ENCODE measurements at places on chromosomes 1 and 21.
A peak's percentile ranks its signal among the peaks of the same experiment; 100 is the strongest.

- DNase-seq, result no peak
These were observed 40.1 kb downstream of the MAST2 start for GRCh38 chr1:45843474-45843905.

GRCh38 chr1:165947797-165948455 lies 120.5 kb downstream of the UCK2 start:
- DNase-seq, result no peak

GRCh38 chr1:106233511-106233910 lies 823.0 kb upstream of the PRMT6 start:
- DNase-seq, result no peak

- DNase-seq, result no peak
These were observed 54.9 kb upstream of the S1PR1 start for GRCh38 chr1:101181930-101182329.

- DNase-seq, result no peak
These were observed 6.2 kb upstream of the SLC5A9 start for GRCh38 chr1:48216313-48216712.

DNA sequence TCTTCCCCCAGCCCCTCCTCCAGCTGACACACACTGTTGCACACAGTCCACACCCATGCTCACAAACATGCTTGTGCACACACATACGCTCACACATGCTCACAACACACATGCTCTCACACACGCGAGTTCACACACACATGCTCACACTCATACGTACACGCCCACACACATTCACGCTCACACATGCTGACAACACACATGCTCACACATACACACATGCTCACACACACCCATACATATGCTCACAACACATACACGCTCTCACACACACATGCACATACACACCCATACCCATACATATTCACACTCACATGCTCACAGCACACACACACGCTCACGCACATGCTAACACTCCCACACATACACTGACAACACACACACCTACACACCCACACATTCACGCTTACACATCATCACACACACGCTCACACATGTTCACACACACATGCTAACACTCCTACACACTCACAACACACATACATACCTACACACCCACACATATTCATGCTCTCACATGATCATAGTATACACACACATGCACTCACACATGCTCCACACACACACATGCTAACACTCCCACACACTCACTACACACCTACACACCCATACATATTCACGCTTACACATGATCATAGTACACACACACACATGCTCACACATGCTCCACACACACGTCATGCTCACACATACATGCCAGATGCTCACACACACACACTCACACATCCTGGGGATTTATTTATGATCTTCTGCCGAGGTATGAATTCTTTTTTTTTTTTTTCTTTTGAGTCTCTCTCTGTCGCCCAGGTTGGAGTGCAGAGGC lies 10.7 kb downstream of the DRAXIN start:
- DNase-seq, result no peak

- DNase-seq, result peak; percentile 83
These were observed 8.0 kb upstream of the B4GALT3 start for GRCh38 chr1:161185282-161185682.

DNA sequence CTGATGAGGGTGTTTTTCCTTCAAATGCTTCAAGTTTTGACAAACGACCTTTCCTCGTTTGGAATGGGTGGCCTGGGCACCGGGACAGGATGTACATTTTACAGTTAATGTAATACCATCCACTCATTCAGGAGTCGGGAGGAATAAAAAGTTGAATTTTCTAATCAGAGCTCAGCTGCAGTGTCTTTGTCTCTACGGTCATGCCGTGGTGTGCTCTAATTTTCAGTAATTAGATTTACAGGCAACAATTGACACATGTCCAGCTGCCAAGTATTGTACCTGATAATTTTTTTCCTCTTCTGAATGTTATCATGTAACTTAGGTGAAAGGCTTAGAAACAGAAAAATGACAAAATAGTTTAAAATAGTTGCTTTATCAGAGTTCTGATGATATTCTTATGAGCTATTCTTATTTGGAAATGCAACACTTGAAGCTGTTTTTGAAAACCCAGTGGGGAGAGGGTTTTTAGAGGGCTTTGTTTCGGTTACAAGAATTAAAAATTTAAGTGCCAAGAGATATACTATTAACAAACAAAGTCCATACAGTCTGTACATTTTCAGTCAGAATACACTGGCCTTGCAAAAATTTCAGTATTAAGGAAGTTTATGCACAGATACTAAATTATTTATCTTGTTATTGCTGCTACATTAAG lies 1.0 kb downstream of the CDKN2C start:
- peak; percentile 30 for DNase-seq

DNA sequence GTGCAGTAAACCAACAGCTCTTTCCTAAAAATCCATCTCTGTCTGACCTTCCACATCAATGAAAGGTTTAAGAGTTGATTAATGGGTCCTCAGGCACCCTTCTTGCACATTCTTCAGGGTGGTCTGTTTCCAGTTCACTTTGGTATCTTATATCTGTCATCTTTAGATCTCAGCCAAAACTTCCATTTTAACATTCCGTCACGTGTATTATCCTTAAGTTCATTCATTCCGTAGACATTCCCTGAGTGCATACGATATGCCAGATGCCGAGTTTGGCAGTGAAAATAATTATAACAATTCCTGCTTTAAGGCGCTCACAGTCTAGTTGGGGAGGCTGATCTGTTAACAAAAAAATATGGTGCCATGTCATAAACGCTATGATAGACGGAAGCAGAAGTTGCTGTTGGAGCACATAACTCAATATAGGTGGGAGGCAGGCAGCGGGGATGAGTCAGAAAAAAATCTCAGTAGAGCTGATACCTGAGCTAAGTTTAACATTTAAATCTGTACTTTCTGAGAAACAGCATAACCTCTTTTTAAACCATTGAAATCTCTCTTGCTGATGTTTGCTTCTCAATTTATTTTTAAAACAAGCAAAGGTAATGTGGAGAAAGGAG lies 59.6 kb upstream of the HOOK1 start:
- DNase-seq, result no peak

GRCh38 chr1:9793291-9793690 lies 30.5 kb downstream of the CLSTN1 start:
- DNase-seq, result no peak

DNA sequence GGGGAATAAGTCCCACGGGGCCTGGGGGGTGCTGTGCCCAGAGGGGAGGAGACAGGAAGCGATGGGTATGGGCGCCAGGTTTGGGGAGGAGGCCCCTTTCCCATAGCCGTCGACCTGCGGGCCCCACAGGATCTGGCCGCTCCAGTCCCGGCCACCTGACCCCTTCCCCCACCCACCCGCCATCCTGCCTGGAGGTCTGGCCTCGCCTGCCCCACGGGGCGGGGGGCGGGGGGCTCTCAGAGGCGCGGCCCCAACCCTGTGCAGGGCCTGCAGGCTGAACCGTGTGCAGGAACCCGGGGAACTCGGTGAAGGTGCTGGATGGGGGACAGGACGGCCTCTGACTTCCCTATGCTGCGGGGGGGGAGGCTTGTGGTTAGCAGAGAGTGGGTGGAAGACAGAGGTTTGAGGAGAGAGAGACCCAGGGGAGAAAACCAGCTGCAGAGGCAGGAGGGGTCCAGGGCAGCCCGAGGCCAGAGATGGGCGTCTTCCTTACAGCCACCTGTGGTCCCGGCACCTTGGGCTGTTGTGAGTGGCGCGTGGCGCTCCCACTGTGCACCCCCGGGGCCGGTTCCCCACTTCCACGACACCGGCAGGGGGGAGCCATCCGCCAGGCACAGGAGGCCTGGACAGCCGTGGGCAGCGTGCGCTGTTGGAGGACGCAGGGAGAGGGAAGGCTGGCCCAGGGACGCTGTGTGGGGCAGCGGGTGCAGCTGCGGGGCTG lies 2.5 kb upstream of the TNFRSF18 start:
- peak; percentile 86 for DNase-seq

- no peak for DNase-seq
These were observed 10.4 kb downstream of the RPL11 start for GRCh38 chr1:23701996-23702395.

DNA sequence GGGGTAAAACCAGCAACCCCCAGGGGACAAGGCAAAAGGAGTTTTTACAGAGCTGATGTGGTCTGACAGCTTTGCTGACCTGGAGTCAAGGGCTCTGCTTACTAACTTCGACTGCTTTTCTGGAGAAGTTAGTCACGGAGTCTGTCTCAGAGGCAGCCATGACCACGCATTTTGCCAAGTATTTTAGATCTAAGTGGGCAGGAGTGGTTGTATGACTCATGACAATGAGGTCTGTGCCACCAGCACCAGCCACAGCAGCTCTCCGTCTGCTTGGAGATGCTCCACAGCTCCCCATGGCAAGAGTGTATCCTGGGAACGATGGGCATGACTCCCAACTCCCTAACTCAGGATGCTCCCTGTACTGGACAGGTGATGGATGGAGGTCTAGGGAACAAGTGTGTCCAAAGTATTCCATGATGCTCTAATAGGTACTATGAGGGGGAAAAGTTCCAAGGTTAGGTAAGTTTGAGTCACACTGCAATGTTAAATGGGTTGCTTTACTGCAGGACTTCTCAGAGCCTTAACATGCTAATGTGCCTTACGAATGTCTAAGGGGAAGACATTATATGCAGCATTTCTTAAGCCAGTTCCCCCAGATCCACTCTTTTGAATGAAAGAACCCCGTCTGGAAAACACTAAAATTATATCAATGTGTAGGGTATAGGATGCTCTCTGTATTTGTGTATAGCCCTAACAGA lies 359.0 kb downstream of the HHAT start:
- DNase-seq, result no peak

DNA sequence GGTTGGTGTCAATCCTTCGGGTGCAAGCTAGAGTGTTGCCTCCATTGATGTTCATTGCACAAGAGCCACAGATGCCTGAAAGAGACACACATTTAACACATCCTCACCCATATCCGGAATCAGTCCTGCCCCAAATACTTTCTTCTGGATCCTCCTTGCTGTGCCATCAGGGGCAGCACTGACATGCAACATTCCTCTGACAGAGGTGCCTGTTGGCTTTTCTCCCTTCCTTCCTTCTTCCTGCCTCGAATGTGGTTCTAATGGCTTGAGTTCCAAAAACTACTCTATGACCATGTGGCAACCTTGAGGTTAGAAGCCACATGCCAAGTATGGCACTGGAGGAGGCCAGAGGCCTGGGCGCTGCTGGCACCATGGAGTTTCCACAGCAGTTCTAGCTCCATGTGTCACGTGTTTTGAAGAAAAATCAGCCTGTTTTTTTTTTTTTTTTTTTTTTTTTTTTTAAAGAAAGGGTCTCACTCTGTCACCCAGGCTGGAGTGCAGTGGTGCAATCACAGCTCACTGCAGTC lies 17.0 kb upstream of the ATP13A2 start:
- no peak for DNase-seq

DNA sequence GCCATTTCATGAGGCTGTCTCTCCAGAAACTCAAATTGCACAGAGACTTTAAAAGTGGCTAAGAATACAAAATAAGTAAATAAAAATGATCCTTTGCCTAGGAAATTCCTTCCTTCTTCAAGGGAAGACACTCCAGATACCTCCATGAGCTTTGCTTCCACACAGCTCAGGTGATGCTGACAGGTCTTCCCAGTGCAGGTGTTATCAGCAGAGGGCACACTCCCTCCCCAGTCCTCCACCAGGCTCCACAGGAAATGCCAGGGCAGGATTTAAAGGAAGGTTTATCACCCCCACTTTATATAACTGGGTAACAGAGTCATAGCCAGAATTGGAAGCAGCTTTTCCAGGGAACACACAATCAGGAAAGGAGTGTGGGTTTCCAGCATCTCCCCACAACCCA lies 5.7 kb downstream of the HSD3B2 start:
- DNase-seq, result no peak

DNA sequence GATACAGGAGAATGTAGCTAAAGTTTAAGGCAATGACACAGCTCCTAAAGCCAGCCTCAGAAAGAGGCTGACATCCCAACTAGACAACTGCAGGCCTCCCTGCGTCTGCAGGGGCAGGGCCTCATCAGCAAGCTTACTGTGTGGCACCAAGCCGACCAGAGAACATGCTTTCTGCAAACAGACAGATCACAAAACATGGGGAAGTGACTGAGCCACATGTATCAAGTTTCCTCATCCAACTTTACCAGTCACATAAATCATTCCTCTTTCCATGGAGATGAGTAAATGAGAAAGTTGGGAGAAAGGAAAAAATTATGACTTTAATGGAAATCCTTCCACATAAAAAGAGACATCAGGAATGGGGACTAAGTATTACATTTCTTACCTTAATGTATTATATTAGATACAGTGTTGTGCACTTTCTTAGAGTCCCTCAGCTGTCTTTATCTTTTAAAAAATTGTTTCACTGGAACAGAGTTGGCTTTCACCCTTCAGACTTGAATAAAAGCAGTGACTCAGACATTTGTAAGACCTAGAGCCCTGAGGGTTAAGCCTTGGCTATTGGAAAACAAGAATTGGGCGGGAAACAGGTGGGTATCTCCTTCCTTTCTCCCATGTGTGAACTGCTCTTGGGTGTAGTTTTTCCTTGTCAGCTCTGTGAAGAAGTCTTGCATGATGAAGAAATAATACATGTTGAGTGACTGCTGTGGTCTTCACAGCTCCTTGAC lies 305.7 kb upstream of the SNX7 start:
- DNase-seq, result no peak

- DNase-seq, result no peak
These were observed 54.5 kb downstream of the UTP25 start for GRCh38 chr1:209882286-209882685.

- DNase-seq, result no peak
These were observed 35.3 kb downstream of the RGS8 start for GRCh38 chr1:182649041-182649440.

GRCh38 chr1:18511149-18511873 lies 30.6 kb downstream of the KLHDC7A start:
- no peak for DNase-seq

DNA sequence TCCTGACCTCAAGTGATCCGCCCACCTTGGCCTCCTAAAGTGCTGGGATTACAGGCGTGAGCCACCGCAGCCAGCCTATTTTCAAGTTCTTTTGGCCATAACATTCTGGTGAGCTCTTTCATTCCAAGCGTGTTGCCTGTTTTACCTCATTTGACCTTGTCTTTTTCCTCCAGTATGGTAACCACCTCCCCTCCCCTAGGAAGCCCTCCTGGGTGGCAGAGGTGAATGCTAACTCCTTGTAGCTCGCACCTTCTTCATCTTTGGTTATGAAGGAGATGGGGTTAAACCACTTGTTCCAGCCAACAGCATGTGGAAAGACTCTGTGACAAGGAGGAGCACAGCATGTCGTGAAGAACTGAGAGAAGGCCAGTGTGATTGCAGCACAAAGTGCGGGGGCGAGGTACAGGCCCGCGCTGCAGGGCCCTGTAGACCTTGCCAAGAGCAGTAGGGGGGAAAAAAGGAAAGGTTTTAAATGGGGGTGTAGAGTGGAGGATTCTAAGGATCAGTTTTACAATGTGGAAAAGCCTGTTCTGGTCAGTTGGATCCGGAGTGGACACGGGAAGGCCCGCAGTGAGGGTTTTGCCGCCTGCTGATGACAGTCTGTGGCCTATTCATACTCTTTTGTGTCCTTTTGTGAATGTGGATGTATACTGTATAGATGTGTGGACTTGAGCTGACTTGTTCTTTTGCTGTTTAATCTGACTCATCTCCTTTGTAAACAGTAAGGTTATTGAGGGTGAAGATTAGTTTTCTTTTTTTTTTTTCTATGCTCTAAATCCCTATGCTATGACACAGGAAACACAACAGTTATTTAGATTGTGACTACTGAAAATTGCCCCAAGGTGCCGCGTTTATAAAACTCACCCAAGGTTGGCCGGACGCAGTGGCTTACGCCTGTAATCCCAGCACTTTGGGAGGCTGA lies 7.5 kb upstream of the ZNF436 start:
- DNase-seq, result no peak

- no peak for DNase-seq
These were observed 23.9 kb downstream of the CAPN8 start for GRCh38 chr1:223641523-223642039.

GRCh38 chr1:56516539-56517252 lies 62.7 kb downstream of the PLPP3 start:
- no peak for DNase-seq
